ENCODE measurements at places on chromosomes 16 and 17.

DNA sequence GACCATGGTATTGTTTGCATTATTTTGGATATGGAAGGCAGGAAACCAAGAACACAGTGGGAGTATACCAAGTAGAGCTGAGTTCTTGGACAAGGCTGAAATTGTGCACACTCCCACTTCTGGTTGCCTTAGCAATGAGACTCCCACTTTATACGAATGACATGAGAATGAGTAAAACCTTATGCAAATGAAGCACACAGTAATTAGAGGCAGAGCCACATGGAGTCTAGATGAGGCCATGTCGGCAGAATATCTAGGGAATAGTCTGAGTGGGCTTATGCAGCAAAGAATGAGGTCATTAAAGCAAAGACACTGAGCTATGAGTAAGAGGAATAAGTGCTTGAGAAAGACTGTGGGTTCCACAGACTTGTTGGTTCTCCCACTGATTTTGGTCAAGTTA, 178.7 kb downstream of the GRIN2A start:
- no peak for DNase-seq

GRCh38 chr17:74250324-74250995, 23.6 kb upstream of the DNAI2 start:
- no peak for DNase-seq

DNA sequence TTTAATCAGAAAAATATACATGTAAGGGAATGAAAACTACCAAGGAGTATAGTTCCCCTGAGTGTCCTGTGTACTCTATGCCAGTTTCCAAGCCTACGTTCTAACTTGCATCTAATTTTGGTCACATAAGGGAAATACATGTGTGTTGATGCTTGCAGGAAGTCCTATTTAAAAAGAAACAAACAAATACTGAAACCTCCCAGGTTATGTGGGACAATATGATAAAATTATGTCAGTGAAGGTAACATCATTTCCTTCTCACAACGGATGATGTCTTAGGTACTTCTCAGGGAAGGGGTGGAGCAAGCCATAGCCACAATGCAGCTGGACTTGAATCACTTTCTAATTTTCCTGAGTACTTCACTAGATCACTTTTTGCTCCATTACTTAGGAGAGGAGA, 115.9 kb downstream of the ZFHX3 start:
- no peak for DNase-seq

DNA sequence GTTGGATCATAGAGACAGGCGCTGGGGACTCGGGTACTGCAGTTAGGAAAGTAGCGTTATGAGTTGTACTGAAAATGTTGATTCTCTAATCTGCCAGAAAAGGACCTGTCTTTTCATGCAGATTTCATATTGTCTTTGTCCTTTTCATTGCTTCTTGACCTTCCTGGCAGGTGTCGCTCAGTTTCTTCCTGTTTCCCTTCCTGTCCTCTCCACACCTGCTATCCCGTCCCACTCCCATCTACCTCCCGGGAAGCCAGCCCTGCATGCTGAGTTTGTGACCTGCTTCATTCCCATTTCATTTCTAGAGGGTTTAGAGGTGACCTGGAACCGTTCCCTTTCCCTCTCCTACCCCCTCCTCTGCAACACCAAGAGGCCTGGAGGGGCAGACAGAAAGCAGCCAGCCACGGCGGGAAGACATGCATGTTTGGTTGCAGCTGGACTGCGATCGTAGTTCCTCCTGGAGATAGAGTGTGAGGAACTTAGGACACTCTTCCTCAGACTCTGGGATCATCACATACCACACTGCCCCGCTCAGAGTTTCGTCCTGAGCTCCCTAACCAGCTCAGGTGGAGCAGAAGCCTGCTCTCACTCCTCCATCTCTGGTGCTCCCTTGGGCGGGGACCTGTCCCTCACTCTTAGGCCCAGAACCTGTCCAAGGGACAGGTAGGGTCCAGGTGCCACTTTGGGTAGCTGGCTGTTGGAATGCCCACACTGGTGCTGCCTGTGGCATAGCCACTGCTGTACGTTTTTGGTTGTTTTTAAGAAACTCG, 23.9 kb upstream of the ARHGAP23 start:
- no peak for DNase-seq

DNA sequence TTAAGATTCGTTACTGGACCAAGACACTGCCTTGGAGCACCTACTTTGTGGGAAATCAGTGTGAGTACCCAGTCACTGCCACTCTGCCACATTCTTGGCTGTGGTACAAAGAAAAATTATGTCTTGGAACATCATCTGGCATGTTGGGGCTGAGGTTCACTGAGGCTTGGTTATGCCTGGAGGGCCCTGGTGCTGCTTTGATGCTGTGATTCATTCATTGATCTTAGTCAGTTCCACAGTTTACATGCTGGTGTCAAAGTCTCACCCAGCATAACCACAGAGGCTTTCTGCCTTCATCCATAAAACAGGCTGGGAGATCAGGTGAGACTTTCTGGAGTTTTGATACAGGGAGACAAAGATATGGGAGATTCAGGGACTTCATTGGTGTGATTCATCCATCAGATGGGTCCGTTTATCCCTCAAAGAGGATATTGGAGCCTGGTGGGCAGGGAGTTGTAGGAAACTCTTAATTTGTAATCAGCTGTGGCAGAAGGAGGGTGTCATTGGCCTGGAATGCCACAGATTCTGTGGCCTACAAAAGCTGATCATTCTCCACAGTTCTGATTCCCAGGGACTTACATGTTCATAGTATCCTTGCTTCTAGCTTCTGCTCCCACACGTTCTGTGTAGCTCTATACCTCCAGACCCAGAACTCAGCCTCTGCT, 322.5 kb downstream of the PMP22 start:
- DNase-seq, result peak; percentile 22

- no peak for DNase-seq
Measured at GRCh38 chr17:66006654-66007053, 185.3 kb downstream of the CEP112 start.

Data from GM03348 (cell line).